GM04504 (cell line): ENCODE measurements at places on chromosomes 3 and 15.

- no peak for DNase-seq
Measured at GRCh38 chr3:113249601-113250000, 38.2 kb downstream of the BOC start.

- no peak for DNase-seq
Measured at GRCh38 chr3:47716656-47717055, 65.0 kb downstream of the SMARCC1 start.

DNA sequence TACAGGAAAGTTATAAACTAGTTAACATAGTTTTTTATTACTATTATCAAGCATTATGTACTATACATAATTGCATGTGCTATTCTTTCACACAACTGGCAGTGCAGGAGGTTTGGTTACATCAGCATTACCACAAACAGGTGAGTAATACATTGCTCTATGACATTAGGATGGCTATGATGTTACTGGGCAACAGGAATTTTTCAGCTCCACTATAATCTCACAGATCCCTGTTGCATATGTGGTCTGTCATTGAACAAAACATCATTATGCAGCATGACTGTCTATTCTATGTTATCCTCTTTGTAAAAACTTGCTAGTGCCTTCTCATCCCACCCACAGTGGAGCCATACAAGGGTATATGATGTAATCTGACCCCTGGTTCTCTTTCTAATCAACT lies 36.5 kb upstream of the PDZRN3 start:
- peak; percentile 54 for DNase-seq

DNA sequence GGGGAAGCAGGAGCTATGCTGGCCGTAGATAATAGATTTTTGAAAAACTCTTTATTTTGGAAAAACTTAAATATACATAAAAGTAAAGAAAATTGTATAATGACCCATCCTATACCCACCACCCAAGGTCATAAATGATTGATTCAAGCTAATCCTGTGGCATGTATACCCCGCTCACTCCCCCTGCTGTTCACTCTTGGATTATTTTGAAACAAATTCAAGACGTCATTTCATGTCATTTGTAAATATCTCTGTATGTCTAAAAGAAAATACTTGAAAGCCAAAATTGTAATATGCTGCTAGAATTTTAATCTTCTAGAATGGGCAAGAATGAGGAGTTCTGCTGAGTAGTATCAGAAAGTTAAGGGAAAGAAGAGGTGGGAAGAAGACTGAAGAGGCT lies 241.7 kb downstream of the FEZF2 start:
- DNase-seq: no peak

GRCh38 chr15:31325595-31326155 lies 960 bp upstream of the KLF13 start:
- DNase-seq: no peak

DNA sequence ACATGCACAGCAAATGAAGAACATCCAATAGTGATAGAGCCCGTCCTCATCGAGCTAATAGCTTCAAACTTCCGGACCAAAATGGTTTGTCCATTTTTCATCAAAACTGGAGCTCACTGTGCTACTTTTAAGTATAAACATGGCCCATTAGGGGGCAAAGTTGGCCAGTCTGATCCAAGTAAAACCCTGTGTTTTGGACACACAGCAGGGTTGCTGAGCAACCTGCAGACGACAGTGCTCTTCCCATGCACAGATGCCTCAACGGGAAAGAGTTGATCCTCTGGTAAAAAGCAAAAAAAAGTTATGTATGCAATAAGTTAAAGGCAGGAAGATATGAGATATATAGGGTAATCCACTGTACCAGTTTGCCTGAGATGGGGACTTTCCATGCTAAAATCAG lies 244.0 kb upstream of the THBS1 start:
- DNase-seq: no peak

- DNase-seq: no peak
Measured at GRCh38 chr3:52531860-52532516, 1.7 kb downstream of the NT5DC2 start.

DNA sequence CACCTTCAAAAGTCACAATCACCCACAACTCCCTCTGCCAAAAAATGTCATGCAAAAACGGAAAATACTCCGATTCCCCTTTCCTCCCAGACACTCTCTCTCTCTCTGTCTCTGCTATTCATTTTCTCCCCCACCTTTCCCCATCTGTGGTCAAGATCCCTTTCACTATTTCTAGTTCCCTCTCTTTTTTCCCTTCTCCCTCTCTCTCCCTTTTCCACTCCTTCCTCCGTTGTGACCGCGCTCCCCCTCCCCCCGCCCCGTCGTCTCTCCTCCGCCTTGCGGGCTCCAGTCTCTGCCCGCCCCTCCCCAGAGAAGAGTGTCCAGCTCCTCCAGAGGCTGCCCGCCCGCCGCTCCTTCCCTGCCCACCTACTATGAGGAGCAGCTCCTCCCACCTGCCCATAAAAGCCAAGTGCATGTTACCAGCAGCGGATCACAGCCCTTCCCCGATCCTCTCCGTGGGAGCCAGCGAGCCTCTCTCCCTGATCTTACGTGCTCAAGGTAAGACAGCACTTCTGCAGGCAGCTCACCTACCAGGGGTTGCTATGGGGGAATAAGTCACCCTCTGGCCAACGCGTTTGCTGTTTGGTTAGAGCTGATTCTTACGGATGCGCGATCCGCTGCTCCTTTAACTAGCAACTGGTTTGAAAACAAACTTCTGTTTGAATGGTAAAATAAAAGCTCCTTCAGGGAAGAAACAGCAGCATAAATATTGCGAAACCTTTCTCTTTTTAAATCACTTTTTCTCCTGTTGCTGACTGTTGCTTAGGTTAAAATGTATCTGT lies at the start of gene COL8A1:
Gene COL8A1, plus strand, starts transcription at position 428 of the 782 bp plus-strand sequence. CDS start 152,089 bp downstream, outside the sequence.
- DNase-seq: peak; percentile 81

- peak; percentile 77 for DNase-seq
Measured at GRCh38 chr3:106261915-106262683, 393.3 kb upstream of the CBLB start.

GRCh38 chr3:124137216-124137615 lies 145.3 kb upstream of the ROPN1 start:
- DNase-seq: no peak

DNA sequence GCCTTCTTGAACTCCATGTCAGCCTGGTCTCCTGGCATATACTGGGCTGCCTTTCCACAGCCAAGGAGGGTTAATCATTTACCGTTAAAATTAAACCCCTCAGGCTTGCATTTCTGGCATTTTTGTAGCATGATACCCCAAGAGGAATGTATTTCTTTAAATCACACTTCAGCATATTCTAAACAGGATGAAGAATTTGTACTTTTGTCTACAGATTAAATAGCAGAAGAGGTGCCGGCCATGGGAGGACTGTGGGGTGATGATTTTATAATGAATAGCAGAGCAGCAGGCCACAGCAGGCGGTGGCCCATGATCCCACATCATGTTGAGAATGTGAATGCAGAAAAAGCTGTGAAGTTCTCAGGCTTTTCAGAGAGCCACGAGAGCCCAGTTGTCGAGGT lies 90.2 kb downstream of the ARNT2 start:
- peak; percentile 38 for DNase-seq

- DNase-seq: no peak
Measured at GRCh38 chr15:92949604-92950249, 49.6 kb downstream of the CHD2 start.

DNA sequence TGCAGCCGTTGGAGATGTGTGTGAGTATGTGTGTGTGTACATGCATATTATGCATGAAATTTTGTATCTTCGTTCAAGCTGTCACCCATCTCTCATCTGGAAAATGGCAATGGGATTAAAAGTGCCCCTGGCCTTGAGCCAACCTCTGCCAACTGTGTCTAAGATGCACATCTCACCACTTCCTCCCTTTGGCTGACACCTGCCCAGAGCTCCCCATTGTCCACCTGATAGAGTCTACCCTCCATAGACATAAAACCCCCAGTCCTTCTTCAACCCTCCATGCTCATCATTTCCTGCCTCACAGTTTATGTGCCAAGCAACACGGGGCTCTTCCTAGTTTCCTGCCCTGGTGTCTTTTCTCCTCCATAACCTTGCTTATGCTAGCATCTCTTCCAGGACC lies 187.5 kb upstream of the HES1 start:
- no peak for DNase-seq

DNA sequence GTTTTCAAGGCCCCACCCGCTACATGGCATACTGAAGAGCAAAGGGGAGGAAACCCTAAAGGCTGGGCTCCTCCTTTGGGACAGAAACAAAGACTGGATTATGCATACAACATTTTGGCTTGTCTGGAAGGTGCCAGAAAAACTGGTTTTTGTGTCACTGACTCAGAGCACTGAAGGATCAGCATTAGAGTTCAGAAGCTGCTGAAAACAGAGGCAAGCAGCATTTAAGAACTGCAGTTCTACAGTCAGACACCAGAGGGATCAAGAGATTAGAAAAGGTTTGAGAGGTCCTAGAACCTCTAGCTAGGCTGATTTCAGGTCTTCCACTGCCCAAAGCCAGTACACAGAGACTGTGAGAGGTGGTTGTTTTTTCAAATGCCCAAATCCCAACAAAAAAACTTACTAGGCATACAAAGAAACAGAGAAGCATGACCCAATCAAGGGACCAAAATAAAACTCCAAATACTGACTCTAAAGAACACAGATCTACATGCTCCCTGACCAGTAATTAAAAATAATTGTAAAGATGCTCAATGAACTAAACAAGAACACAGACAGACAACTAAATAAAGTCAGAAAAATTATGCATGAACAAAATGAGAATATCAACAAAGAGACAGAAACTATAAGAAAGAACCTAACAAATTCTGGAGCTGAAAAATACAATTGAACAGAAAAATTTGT lies 91.2 kb downstream of the SENP2 start:
- peak; percentile 55 for DNase-seq

GRCh38 chr3:26247712-26248111 lies 374.9 kb upstream of the LRRC3B start:
- no peak for DNase-seq

- no peak for DNase-seq
Measured at GRCh38 chr3:54599716-54600115, 328.1 kb downstream of the LRTM1 start.

DNA sequence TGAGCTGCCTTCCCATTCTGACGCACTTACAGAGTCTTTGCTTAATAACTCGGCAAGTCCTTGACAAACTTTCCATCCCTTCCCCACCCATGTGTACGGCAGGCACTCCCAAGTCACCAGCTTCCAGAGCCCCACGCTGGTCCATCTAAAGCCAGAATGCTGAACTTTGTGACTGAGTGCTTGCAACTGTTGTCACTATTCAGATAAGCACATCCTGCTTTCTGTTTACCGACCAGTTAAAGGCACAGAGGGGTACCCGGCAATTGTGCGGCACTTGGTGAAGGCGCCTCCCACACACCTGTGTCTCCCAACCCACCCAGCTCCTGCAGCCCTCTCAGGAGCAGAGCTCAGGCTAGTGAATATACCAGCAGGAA lies 430.6 kb downstream of the FOXP1 start:
- DNase-seq: no peak

GRCh38 chr3:129031476-129032215 lies 28.9 kb upstream of the GP9 start:
- no peak for DNase-seq

- DNase-seq: no peak
Measured at GRCh38 chr15:34976743-34977142, 7.2 kb upstream of the AQR start.

DNA sequence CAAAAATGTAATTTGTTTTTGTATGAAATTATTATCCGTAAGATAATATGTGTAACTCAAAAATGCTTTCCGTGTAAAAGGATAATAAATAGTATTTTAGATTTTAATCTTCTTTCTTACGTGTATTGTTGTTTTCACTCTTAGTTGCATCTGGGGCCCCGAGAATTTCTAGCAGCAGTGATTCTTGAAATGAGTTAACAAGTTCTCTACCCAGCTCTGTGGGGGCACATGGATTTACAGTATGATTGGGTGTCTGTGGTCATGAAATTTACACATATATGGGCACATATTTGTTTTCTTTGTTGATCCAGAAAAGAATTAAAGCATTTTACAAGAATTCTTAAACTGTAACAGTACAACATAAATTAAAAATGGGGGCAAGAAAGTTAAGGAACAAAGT lies 145.9 kb upstream of the LRRFIP2 start:
- no peak for DNase-seq

DNA sequence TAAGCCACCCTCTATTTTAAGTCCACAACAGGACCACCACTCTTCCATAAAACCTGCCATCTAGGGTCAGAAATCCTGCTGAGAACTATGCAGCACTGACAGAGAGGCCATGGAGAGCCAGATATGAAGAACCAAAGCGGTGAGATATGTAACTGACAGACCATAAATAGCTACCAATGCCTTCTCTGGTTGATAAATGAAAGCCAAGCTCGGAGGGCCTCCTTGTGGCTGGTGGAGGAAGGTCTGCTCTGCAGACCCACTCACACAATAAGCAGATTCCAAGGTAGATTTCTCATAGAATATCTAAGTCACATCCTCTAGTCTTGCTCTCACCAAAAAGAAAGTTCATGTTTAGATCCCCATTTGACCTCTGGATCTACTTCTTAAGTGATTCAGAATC lies 38.9 kb downstream of the RYK start:
- DNase-seq: peak; percentile 19
